ENCODE measurements at places on chromosomes 2 and 18.

DNA sequence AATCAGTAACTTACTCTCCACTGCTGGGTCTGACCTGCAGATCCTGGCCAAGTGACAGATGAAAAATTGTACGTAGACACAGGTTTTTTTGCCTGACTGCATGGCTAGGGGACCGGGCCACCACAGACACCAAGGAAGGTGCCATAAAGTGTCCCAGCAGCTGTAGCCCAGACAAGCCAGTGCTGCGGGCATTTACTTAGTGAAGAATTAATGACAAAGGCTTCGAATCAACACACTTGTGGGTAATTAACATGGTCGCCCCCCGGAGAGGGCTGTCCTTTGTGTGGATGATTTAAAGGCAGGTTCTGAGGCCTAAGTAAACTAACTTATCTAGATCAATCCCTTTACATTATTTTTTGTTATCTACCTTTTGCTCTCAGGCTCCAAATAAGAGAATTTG is 1709.1 kb upstream of the LRRTM1 start:
- no peak overlapping the region for H3K27ac ChIP-seq
- no peaks in the 10 kb centered on the region for H3K27me3 ChIP-seq
- H3K4me3 ChIP-seq: no peak overlapping the region
- DNase-seq: no peak
- H3K36me3 ChIP-seq: no peaks in the 10 kb centered on the region

DNA sequence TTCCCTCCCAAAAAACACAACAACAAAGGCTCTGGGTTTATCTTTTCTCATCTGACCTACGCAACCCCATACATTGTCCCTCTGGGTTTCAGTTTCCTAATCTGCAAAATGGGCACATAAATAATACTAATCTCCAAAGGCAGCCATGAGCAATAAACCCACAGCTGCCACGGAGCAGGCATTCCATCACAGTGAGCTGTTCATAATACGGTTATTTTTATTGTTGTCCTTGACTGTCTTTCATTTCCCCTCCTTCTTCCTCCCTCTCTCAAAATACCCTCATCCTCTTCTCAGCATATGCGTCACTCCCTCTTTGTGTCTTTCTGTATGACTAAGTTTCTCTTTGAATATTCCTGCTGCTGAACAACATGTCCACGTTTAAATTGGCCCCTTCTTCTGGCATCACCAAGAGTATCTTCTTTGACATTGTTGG is 129.8 kb upstream of the CAB39 start:
- no peak overlapping the region for H3K27ac ChIP-seq
- DNase-seq: no peak
- no peaks in the 10 kb centered on the region for H3K27me3 ChIP-seq
- no peak overlapping the region for H3K4me3 ChIP-seq
- no peaks in the 10 kb centered on the region for H3K36me3 ChIP-seq

DNA sequence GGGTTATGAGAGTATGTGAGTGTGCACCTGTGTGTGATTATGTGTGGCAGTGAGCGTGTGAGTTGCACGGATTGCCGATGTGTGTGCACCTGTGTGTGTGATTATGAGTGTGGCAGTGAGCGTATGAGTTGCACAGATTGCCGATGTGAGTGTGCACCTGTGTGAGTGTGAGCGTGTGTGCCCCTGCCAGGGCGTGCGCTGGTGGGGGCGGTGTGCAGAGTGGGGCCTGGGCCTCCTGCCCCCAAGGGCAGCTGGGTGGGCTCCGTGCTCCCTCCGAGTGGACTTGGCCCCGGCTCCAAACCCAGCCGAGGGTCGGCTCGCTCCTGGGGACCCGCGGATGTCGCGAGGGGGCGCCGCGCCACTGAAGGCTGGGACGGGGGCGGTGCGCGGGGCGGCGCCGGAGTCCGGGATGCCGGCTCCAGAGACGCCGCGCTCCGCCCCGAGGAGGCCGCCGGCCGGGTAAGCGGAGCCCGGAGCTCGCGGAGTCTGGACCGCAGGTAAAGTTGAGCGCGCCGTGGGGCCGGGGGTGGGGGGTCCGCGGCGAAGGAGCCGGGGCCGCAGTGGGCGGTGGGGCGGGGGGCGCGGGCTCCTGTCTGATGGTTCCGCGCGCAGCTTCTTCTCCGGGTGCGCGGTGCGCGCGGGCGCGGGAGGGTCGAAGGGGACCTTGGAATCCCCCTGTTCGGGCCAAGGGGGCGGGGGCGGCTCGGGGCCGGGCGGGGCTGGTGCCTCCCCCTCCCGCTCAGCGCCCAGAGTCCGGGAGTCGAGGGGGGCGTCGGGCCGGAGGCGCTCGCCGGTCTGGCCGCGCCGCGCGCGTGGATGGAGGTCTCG is at the start of gene KCNG2:
TSS of gene KCNG2 (plus strand) at position 421 of the 828 bp plus-strand sequence. CDS start 65,730 bp downstream, outside the sequence.
- H3K27me3 ChIP-seq: peaks cover 54% of the 10 kb centered on the region
- H3K27ac ChIP-seq: no peak within 1 kb of the TSS
- peaks cover 13% of the 10 kb centered on the region for H3K4me1 ChIP-seq
- no peak for DNase-seq
- no peaks in the 10 kb centered on the region for H3K36me3 ChIP-seq

GRCh38 chr2:20666005-20666303 is 990 bp upstream of the GDF7 start:
- peaks cover 16% of the 10 kb centered on the region for H3K4me1 ChIP-seq
- no peak for DNase-seq
- peak overlapping the region; percentile 67 for H3K4me3 ChIP-seq
- peaks cover 84% of the 10 kb centered on the region for H3K27me3 ChIP-seq

DNA sequence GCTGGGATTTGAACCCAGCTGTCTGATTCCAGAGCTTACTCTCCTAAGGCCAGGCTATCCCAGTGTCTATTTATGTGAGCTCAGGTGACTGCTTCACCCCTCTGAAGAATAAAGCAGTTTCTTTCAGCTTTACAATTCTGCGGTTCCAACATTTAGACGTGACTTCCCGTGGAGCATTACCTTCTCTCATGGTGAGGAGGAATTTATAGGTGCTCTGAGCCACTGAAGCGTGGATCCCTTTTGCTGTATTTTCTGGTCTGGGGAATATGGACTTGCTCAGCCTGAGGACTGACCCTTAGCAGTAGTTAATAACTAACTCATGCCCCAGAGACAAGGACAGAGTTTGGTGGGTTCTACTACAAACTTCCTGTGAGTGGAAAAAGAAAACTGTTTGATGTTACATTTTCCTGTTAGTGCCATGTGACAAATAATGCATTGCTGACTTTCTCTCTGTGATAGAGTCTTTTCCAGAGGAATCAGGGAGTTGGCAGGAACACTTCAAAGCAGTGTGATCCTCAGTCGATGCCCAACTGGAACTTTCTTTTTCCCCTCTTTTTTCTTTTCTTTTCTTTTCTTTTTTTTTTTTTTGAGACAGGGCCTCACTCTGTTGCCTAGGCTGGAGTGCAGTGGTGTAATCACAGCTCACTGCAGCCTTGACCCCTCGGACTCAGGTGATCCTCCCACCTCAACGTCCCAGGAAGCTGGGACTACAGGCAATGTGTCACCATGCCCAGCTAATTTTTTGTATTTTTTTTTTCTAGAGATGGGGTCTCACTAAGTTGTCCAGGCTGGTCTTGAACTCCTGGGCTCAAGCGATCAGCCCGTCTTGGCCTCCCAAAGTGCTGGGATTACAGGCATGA is 21.9 kb downstream of the CASP10 start:
- H3K27me3 ChIP-seq: no peaks in the 10 kb centered on the region
- no peaks in the 10 kb centered on the region for H3K4me1 ChIP-seq
- H3K4me3 ChIP-seq: no peak overlapping the region
- DNase-seq: no peak

DNA sequence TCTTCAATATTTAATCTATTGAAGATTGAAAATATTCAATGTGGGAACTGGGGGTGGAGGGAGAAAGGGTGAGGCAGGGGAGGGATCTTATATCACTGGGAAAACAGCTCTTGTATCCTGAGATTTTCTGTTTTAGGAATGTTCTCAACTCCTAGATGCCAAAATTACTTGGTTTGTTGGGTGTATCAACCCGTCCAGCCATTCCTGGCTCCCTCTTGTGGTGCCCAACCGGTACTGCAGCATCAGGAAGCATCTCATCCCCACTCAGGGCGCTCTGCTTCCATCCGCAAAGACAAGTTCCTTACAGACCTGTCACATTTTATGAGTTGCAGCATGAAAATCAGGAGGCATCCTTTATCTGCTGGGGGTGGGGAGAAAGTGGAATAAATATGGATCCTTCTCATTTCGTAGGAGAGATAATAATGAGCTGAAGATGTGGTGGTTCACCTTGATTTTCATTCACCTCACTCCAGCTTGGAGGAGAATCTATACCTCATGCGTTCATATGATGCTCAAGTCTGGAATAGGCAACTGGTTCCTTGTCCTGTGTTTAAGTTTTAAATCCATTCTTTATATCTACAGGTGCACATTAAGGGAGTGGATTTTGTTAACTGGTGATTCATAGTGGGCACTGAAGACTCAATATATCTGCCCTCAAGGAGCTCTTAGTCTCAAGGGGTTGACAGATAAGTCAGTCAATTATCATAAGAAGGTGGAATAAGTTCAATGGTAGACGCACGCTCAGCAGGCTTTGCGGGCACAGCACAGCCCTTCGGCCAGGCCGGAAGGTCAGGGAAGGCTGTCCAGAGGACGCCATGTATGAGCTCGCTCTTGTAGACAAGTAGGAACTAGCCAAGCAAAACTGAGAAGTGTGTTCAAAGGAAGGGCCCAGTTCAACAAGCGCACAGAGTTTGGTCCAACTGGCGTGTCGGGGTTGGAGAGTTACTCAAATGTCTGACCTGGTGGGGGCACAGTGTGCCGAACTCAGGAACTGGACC is 127.3 kb downstream of the RNF144A start:
- H3K27me3 ChIP-seq: no peaks in the 10 kb centered on the region
- no peak overlapping the region for H3K4me3 ChIP-seq
- peak; percentile 37 for DNase-seq
- peaks cover 8% of the 10 kb centered on the region for H3K36me3 ChIP-seq
- peaks cover 10% of the 10 kb centered on the region for H3K4me1 ChIP-seq
- peak overlapping the region; percentile 25 for H3K27ac ChIP-seq
